ENCODE measurements at places on chromosomes 5 and 9. TPM values are rescaled to one million over a fixed set of nuclear protein-coding genes. Genes with fewer than 3 reads are reported as not detected.
A peak's percentile ranks its signal among the peaks of the same experiment; 100 is the strongest.

- DNase-seq: no peak
- no peaks in the 10 kb centered on the region for H3K36me3 ChIP-seq
- H3K4me1 ChIP-seq: no peaks in the 10 kb centered on the region
- H3K27ac ChIP-seq: no peak overlapping the region
- no peak overlapping the region for H3K4me3 ChIP-seq
- no peaks in the 10 kb centered on the region for H3K27me3 ChIP-seq
Observed at GRCh38 chr5:22352493-22352892, 500.7 kb downstream of the CDH12 start.

DNA sequence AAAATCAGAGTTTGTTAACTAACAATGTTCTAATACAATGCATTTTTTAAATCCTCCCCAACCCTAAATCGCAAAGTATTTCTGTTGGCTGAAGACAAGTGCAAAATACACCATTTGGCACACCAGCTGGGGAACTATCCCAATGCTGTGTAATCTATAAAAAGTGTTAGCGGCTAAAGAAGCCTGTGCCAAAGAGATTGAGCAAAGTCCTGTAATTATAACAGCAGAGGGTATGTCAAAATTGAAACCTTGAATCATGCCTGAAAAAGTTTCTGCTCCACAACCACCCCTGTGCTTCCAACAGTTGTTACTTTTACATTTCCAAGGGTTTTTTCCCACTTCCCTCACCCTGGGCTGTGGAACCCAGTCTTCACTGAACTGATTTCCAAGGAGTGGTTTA is 83.1 kb upstream of the PLPP6 start:
- no peak overlapping the region for H3K4me3 ChIP-seq
- peaks cover 3% of the 10 kb centered on the region for H3K4me1 ChIP-seq
- H3K27ac ChIP-seq: no peak overlapping the region
- no peaks in the 10 kb centered on the region for H3K36me3 ChIP-seq
- DNase-seq: no peak
- H3K27me3 ChIP-seq: no peaks in the 10 kb centered on the region

- no peak overlapping the region for H3K27ac ChIP-seq
- no peak for DNase-seq
- peaks cover 11% of the 10 kb centered on the region for H3K4me1 ChIP-seq
Observed at GRCh38 chr5:149447373-149448367, 68.6 kb upstream of the IL17B start.

GRCh38 chr5:78730300-78731094 is 81.9 kb upstream of the LHFPL2 start:
- H3K4me1 ChIP-seq: peaks cover 20% of the 10 kb centered on the region
- peak overlapping the region; percentile 32 for H3K27ac ChIP-seq
- peaks cover 3% of the 10 kb centered on the region for H3K36me3 ChIP-seq
- no peak for DNase-seq
- no peak overlapping the region for H3K4me3 ChIP-seq

GRCh38 chr9:132584601-132585560 is 2.5 kb downstream of the BARHL1 start:
- H3K4me1 ChIP-seq: peaks cover 51% of the 10 kb centered on the region
- H3K27me3 ChIP-seq: peaks cover 100% of the 10 kb centered on the region
- DNase-seq: peak; percentile 56
- peak overlapping the region; percentile 48 for H3K4me3 ChIP-seq

DNA sequence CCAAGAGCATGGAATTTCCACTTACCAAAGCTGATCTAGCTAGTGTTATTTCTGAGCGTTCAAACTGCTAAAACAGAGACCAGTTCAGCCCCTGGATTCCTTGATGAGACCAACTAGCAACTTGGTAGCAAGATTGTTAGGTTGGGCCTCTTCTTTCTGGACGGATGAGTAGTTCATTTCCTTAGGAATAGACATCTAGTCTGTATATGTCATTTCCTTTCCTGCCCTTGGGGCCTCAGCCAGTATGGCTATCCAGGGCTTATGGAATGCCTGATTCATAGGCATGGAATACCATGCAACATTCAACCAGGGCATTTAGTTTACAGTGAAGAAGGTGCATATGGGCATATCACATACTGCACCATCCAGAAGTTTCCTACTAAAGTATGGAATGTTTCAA is 14.5 kb upstream of the LPAR1 start:
- no peaks in the 10 kb centered on the region for H3K4me1 ChIP-seq
- H3K4me3 ChIP-seq: no peak overlapping the region
- no peaks in the 10 kb centered on the region for H3K27me3 ChIP-seq
- no peak for DNase-seq

DNA sequence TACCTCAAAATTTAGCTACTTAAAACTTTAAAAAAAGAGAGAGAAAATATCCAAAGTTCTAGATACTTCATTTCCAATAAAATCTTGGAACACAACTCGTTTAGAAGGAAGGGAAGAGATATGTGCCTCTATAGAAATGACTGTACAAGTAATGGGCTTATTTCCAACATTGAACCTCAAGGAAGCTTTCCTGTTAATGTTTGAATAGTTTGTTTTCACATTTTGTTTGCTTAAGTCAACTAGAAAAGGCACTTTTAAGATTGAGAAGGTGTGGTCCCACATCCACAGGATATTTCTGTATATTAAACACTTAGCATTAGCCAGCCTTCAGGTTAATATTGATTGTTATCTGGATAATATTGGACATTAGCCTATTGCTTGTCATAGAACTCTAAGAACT is 384.7 kb downstream of the PTPRD start:
- no peak overlapping the region for H3K27ac ChIP-seq
- no peak overlapping the region for H3K4me3 ChIP-seq
- H3K4me1 ChIP-seq: peaks cover 11% of the 10 kb centered on the region
- H3K27me3 ChIP-seq: no peaks in the 10 kb centered on the region
- H3K36me3 ChIP-seq: no peaks in the 10 kb centered on the region

- H3K4me1 ChIP-seq: peaks cover 16% of the 10 kb centered on the region
- H3K4me3 ChIP-seq: no peak overlapping the region
- no peaks in the 10 kb centered on the region for H3K27me3 ChIP-seq
- no peaks in the 10 kb centered on the region for H3K36me3 ChIP-seq
Observed at GRCh38 chr9:20197976-20198685, 409.3 kb upstream of the SLC24A2 start.

DNA sequence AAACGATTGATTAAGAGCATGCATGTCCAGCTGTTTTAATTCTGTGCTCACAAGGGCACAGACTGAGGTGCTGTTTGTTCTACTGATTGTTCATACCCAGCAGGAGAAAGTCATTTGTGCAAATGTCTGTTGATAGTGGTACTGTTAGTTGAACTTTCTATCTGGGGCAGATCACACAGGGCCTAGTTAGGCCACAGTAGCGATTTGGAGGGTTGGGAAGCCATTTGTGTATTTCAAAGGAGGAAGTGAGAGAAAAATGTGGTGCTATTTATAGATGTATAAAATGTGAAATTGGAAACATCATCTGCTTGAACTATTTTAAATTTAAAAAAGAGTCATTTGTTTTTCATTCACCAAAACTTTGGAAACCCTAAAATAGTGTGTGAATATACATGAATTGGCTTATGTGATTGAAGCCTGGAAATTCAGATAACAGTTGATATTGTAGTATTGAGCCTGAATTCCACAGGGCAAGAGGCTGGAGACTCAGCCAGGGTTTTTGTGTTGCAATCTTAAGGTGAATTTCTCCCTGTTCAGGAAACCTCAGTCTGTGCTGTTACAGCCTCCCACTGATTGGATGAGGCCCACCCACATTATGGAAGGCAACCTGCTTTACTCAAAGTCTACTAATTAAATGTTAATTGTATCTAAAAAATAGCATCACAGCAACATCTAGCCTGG is 162.0 kb upstream of the CDKN2B start:
- H3K4me3 ChIP-seq: no peak overlapping the region
- DNase-seq: no peak
- no peak overlapping the region for H3K27ac ChIP-seq
- no peaks in the 10 kb centered on the region for H3K36me3 ChIP-seq

DNA sequence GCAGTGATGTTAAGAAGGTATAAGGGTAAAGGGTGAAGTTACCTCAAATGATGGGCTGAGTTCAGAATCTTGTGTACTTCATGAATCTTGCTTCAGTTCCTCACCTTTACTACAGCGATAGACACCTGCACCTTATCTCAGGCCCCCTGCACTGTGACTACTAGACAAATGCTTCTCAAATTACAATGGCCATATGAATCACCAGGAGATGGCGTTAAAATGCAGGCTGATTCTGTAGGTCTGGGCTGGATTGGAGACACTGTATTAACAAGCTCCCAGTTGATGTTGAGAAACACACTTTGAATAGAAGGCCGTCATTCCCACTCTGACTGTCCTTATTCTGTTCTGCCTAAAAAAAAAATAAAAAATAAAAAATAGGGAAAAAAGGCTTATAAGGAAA is 29.8 kb downstream of the TARS1 start:
- DNase-seq: no peak
- H3K27me3 ChIP-seq: no peaks in the 10 kb centered on the region
- no peak overlapping the region for H3K4me3 ChIP-seq
- H3K4me1 ChIP-seq: peaks cover 10% of the 10 kb centered on the region
- peak overlapping the region; percentile 48 for H3K27ac ChIP-seq

GRCh38 chr5:135042595-135042994 is 8.6 kb upstream of the PITX1 start:
- peaks cover 98% of the 10 kb centered on the region for H3K27me3 ChIP-seq
- H3K27ac ChIP-seq: no peak overlapping the region
- no peaks in the 10 kb centered on the region for H3K36me3 ChIP-seq
- DNase-seq: peak; percentile 37
- H3K4me1 ChIP-seq: no peaks in the 10 kb centered on the region

- no peak overlapping the region for H3K4me3 ChIP-seq
- no peaks in the 10 kb centered on the region for H3K27me3 ChIP-seq
- H3K27ac ChIP-seq: no peak overlapping the region
- H3K36me3 ChIP-seq: no peaks in the 10 kb centered on the region
- H3K4me1 ChIP-seq: 0 out of 2 replicates have a peak, but pooled peaks cover 2% of the 10 kb centered on the region
Observed at GRCh38 chr5:68182094-68182493, 33.5 kb upstream of the PIK3R1 start.

- no peaks in the 10 kb centered on the region for H3K36me3 ChIP-seq
- no peak for DNase-seq
- H3K4me1 ChIP-seq: peaks cover 3% of the 10 kb centered on the region
- no peak overlapping the region for H3K4me3 ChIP-seq
- H3K27ac ChIP-seq: no peak overlapping the region
Observed at GRCh38 chr9:14155237-14155636, 158.7 kb downstream of the NFIB start.

GRCh38 chr5:83548581-83548980 is 77.0 kb downstream of the VCAN start:
- no peaks in the 10 kb centered on the region for H3K4me1 ChIP-seq
- H3K27me3 ChIP-seq: no peaks in the 10 kb centered on the region
- no peak overlapping the region for H3K4me3 ChIP-seq
- no peak for DNase-seq
- peak overlapping the region; percentile 52 for H3K27ac ChIP-seq

DNA sequence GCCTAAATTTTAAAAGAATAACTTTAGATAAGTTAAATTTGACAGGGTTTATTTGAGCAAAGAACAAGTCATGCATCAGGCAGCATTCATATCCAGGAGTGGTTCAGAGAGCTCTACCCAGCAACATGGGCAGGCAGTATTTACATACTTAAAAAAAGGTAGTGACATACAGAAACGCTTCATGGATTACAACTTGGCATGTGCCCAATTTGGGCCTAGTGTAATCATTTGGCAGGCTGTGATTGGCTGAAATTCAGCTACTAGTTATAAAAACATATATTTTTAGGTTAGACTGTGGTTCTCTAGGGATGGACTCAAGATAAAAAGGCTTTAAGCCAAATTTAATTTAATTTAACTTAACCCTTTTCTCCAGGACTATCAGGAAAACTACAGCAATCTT is 374.0 kb upstream of the ADAMTS16 start:
- no peaks in the 10 kb centered on the region for H3K4me1 ChIP-seq
- no peak overlapping the region for H3K4me3 ChIP-seq
- DNase-seq: no peak
- H3K27ac ChIP-seq: no peak overlapping the region

DNA sequence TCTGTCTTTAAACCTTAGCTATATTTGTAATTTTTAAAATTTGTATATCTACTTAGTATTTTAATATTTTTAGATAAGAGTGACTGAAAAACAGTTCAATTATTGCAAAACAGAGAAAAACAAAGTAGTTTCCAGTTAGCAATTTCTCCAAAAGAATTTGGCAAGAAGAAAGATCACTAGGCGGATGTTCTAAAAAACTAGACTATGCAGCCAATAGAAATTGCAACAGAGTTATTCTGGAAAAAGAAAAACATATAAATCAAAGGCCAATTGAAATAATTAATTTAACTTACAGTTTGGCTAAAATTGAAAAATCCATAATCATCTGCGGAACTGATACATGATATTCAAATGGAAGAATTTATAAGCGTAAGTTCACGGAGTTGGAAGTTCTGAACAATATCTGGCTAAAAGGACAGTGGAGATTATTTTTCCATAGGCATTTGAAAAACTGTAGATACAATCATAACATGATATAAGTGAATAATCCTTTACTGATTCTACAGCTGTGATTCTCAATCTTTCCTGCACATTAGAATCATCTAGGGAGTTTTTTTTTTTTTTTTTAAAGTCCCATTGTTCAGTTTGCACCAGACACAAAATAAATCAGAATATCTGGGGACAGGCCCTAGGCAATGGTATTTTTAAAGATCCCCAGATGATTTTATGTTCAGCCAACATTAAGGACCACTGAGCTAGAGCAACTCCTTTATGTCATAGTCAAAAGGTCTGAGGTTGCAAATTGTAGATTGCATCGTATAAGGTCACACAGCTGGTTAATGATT is 605.1 kb upstream of the DAB2 start:
- H3K4me1 ChIP-seq: no peaks in the 10 kb centered on the region
- H3K4me3 ChIP-seq: no peak overlapping the region
- H3K27me3 ChIP-seq: no peaks in the 10 kb centered on the region
- no peak for DNase-seq
- H3K36me3 ChIP-seq: no peaks in the 10 kb centered on the region

- peaks cover 9% of the 10 kb centered on the region for H3K4me1 ChIP-seq
- no peaks in the 10 kb centered on the region for H3K36me3 ChIP-seq
- H3K27ac ChIP-seq: no peak overlapping the region
- H3K27me3 ChIP-seq: no peaks in the 10 kb centered on the region
Observed at GRCh38 chr5:52776116-52776515, 11.6 kb upstream of the ITGA1 start.

DNA sequence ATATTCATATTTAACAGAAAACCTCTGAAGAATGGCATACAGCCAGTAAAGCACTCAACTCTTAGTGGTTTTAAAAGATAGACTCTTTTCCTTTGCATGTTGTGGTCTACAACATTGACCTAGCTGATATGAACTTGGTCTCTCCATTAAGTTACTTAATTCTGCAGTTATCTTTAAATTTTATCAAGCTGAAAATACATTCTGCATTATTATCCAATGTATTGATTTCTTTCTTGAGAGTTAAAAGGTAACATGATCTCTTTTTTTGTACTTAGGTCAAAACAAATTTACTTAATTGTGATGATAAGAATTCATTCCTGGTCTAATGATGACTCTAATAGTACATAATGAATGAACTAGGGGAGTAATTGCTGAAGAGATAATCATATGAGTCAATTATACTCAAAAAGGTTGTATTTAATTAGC is 132.9 kb downstream of the STARD4 start:
- H3K36me3 ChIP-seq: no peaks in the 10 kb centered on the region
- no peak overlapping the region for H3K4me3 ChIP-seq
- no peaks in the 10 kb centered on the region for H3K27me3 ChIP-seq
- DNase-seq: no peak
- H3K4me1 ChIP-seq: no peaks in the 10 kb centered on the region

Gene PPP3R2
- total RNA-seq: not detected

Gene F2RL1
- total RNA-seq: 27.1 TPM

Gene GTF2H2C
- total RNA-seq: 61.6 TPM

Gene MYMK
- not detected for total RNA-seq

Gene CDC20B
- not detected for total RNA-seq

Gene SH2D3C
- total RNA-seq: 4.5 TPM

Measured in GM23338 (cell line).